ENCODE measurements at places on chromosomes 5 and 9.

DNA sequence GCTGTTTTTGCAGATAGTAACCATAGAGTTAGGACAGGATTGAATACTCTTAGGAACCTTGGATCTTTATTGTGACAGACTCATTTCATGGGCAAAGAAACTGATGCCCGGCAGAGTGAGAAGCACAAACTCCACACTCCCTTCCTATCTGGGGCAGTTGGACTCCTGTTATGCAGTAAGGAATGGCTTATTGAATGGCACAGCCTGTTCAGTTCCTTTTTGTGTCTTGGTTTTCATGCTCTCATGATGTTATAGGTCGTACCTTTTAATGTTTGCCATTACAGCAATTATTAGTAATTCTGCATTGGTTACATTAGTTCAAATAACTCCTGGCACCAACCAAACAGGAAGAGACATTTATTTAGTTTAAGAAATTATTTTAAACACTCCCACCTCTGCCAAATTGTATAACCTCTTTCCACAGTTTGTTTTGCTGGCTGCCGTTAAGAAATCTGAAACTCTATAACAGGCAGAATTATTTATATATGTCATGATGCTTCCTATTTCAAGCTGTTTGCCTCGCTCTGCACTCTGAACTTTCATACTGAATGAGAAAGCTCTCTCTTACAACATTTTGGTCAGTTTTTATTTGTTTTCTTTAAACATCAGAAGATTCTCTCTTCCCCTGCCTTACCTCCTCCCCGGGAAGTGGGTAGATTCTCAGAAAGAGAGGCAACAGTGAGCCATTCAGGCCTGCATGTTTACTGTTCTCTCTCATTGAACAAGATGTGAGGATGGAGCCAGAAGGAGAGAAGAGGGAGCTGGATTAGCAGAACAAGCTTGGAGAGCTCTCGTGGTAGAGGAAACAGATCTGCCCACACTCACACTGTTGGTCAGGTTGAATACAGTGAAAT lies 144.4 kb downstream of the ARHGEF28 start:
- DNase-seq, result no peak

- DNase-seq, result no peak
Observed at GRCh38 chr9:96604004-96604319, 15.7 kb downstream of the CDC14B start.

DNA sequence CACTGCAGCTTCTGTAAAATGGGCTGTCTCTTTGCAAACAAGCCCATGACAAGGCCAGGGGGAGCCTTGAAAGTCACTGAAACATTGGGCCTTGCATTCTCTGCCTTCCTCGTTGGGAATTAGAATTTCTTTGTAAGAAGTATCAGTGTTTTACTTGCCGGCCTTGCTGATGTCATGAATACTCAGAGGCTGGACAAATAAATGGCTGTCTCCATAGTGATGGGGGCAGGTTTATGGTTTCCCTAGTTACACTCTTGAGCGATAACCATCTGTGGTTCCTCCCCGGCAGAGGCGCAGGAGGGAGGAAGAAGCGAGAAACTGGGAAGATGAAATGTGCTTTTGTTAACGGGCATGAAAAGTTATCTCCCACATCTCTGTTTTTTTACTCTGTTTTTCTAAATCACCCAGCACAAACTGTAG lies 272.7 kb upstream of the PANK3 start:
- peak; percentile 58 for DNase-seq

DNA sequence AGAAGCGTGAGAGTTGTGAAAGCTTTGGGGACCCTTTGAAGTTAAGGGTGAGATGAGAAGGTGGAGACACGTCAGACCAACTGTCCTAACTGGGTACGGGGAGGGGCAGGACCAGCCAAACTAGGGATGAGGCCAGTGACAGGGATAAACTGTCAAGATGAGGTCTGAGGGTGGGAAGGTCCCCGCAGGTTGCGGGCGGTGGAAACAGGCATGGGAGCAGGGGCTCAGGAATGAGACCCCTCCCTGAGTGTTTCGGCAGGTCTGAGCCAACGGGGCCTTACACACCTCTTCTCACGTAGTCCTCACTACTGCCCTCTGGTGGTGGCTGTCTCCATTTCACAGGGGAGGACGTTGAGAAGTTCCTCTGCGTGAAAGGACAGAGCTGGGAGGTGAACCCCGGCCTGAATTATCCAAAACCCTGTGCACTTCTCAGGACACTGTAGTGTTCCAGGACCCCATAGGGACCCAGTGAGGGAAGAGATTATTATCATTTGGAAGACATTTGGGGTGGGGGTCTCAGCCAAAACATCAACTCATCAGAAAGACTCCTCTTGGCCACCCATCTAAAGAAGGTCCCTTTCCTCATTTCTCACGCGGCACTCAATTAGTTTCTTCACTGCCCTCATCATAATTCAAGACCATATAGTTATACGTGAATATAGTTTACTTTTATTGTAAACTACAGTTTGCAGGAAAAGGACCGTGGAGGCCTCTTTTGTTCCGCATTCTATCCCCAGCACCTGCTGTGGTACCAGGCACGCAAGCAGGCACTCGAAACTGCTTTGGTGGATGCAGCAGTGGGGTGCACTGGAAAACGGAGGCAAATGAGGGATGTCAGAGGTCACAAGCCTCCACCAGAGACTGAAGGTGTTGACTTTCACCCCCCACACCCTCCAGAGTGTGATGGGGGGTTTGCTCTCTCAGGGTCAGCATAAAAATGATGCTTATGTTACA lies 21.7 kb upstream of the NANS start:
- no peak for DNase-seq

DNA sequence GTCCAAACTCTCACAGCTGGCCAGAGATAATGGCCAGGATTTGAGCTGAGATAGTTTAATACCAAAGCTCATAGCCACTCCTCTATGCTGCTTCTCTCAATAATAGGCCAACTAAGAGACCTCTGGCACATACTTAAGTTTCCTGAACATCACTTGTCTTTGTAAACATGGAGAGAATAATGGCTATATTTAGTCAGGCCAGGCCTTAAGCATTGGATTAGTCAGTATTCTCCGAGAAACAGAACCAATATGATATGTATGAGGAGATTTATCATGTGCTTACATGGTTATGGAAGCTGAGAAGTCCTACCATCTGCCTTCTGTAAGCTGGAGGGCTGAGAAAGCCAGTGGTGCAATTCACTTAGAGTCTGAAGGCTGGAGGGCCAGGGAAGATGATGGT lies 45.4 kb downstream of the CFAP95 start:
- DNase-seq, result no peak

- DNase-seq, result no peak
Observed at GRCh38 chr9:88781628-88782391, 209.5 kb upstream of the S1PR3 start.

DNA sequence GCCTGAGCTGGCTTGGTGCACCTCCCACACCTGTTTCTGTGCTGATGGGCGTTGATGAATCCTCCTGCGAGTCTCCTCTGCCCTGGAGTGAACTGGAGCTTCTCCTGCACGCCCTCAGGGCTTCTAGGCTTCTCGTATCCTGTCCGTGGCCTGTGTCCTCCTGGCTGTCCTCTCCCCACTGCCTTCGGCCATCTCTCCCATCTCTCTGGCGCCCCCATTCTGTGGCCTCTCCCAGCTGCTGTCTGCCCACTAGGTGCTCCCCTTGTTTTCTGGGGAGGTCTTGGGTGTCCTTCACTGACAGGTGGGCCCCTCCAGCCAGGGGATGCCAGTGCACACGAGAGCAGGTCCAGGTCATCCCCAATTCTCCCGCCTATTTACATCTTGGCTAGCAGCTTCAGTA lies 28.8 kb downstream of the AHRR start:
- DNase-seq, result no peak

GRCh38 chr9:37944671-37945481 lies 40.9 kb upstream of the SLC25A51 start:
- peak; percentile 63 for DNase-seq

- DNase-seq, result no peak
Observed at GRCh38 chr9:18457510-18457909, 16.4 kb upstream of the ADAMTSL1 start.

DNA sequence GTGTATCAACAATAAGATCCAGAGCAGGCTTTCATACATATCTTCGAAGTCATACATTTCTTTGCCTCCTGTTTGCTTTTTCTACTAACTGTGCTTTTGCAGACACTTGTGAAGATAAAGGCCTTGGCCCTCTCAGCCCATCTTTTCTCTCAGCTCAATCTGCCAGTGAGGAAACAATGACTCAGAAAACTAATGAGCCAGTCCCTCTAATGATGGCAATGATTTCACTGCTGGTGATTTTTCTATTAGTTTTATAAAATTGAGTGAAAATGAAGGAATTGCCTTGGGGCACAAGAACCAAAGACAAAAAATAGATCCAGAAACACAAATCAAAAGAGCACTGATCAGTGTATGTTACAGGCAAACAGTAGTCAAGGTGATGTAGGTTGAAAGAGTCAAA lies 167.7 kb upstream of the PPP2R2B start:
- DNase-seq, result no peak

DNA sequence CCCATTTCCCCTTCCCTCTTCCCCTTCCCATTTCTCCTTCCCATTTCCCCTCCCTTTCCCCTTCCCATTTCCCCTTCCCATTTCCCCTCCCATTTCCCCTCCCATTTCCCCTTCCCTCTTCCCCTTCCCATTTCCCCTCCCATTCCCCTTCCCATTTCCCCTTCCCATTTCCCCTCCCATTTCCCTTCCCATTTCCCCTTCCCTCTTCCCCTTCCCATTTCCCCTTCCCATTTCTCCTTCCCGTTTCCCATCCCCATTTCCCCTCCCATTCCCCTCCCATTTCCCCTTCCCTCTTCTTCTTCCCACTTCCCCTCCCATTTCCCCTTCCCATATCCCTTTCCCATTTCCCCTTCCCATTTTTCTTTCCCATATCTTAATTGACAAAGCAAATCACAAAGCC lies 109.0 kb downstream of the OLFM1 start:
- no peak for DNase-seq

DNA sequence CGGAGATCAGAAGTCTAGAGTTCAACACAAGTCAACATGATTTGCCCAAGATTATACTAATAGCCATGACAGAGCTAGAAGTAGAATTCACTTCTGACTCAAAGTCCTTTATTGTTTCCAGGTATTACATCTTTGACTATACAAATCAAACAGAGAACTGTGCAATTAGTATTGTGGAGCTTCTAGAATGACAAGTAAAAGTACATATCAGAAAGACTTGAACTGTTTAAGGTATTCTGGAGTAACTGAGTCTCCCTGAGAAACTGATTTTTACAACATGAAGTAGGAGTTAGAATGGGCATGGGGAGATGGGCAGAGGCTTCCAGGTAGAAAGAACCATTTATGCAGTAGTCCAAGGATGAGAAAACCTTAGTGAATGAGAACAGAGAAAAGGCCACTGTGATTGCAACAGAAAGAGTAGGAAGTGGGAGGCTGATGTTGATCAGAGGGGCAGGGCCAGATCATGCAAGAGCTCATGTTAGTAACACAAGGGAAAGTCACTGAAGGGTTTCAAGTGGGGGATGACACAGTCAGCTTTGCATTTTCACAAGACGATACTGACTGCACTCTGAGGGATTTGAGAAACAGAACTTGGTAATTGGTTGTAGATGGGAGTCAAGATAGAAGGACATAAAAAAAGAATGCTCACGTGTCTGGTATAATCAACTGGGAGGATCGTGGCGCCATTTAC lies 280.7 kb downstream of the RFX3 start:
- no peak for DNase-seq

DNA sequence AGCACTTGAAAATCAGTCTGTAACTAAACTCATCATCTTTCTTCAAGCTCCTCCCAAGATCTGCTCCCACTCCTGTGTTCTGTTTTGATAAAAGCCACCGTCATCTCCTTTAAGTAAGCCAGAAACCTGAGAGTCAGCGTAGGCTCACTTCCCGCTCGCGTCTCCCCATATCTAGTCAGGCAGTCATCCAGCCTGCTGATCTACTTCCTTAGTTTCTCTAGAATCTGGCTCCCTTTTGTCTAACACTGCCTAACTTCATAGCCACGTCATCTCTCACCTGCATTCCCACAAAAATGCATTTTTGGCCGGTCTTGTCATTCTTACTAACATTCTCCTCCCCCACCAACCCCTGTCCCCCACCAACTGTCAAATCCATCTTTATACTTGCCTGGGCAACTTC lies 3.0 kb upstream of the TJP2 start:
- DNase-seq, result no peak

- DNase-seq, result no peak
Observed at GRCh38 chr9:22863736-22864135, 417.1 kb downstream of the DMRTA1 start.

DNA sequence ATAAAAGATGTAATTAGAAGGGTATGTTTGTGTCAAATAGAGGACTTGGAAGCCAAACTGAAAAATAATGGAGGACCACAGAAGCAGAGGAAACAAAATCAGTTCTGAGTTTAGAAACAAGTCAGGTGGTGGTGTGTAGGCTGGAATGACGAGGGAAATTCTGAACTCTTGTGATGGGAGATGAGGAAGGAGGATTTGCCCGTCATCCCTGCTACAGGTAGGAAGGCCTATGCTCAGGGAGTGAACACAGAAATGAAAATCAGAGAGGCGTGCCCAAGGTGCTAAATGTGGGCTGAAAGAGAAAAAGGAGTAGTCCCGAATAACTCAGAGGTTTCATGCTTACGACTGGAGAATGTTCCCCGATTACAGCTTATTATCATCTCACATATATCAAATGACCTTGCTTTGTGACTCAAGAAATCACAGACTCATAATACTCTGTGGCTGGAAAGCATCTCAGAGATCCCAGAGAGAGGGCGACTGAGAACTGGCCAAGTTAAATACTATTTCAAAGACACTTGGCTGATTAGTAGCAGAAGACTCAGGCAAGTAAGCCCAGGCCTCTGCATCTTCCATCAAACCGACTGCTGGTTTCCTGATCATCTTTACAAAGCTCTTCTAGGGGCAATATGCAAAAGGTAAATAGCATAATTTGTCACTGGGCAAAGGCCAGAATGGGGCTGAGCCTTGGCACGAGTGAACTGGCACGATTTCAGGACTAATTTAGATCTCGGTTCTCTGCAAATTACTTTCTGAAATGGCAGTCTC lies 126.0 kb downstream of the SUSD1 start:
- DNase-seq, result no peak

DNA sequence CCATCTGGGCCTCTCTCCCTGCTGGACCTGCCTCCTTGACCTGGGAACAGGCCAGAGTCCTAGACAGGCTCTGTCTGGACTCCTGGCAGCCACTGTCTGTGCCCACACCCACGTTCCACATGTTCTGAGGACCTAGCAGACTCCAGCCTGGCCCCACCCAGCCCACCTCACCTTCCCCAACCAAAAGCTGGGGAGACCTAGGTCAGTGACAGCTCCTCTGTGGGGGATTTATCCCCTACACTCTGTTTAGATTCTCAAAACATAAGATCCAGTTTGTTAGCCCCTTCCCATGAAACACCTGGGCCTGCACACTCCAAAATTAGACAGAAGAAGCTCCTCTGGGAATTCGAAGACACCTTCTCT lies 59.8 kb upstream of the ADAMTS2 start:
- no peak for DNase-seq

DNA sequence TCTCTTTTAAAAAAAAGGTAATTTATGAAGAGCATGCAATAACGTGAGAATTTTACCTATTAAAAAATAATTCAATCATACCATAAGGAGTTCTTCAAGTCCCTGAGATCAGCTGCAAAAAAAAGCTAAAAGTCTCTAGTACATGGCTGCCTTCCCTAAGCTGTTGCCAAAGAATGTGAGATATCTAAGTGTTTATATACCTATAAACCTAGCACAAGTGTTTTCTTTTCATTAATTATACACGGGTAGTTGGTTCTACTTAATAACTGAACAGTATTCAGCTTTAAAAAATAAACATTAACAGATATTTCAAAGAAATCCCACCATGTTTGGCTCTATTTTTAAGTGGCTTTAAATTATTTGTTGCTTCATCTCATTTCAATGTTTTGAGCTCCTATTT lies 25.9 kb downstream of the FNBP1 start:
- no peak for DNase-seq

- DNase-seq, result no peak
Observed at GRCh38 chr5:96254980-96255691, 177.9 kb downstream of the PCSK1 start.

All from T1000 (cell line).